ENCODE measurements at places on chromosomes 6 and 20.

DNA sequence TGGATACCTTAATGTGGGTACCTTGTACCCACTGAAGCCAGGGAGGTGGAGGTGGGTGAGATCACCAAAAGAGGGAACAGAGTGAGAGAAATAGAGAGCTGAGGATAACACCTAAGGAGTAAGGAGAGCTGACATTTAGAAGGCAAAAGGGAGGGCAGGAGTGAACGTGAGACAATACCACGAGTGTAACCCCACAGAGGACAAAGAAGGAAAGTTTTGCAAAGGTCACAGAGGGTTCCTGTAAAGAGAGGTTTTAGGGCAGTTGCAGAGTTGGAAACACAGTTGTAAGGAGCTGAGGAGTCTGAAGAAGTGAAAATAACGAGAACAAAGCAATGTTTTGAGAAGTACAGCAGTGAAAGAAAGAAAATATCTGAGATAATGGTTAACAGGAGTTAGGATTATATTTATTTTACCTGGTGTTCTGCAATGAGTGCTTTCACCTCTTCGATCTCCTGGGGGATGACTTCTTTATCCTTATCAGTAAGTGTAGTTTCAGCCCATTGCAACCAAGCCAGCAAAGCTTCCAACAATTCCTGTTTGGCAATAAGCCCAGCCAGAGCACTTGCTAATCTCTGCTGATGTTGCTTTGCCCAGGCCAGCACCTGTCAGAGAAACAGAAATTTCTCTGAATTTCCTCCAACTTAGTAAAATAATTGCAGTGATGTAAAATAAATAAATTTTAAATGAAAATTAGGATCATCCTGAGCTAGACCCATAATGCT lies 166.8 kb downstream of the DST start:
- no peak for DNase-seq

DNA sequence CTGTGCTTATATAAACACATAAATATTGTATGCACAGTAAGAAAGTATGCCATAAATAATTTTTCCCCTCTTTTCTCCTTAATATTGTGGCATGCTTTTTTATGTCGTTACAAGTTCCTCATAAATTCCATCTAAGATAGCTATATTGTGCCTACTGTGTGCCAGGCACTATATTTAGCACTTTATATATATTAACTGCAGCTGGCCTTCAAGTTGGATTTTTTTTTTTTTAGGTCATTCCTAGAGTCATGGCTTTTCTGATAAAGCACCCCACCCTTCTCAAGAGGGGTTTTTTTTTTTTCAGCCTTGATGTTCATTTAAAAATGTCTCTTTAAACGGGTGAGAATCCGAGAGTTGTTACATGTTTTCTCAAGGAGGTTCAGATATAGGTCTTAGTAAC lies 42.8 kb upstream of the RNF8 start:
- DNase-seq = no peak

- DNase-seq = no peak
Measured at GRCh38 chr6:32565511-32565910, 24.1 kb downstream of the HLA-DRB1 start.

- peak; percentile 90 for DNase-seq
Measured at GRCh38 chr20:48718786-48719578, 108.8 kb downstream of the PREX1 start.

GRCh38 chr6:27121640-27122039 lies 125.9 kb upstream of the PRSS16 start:
- DNase-seq = no peak

DNA sequence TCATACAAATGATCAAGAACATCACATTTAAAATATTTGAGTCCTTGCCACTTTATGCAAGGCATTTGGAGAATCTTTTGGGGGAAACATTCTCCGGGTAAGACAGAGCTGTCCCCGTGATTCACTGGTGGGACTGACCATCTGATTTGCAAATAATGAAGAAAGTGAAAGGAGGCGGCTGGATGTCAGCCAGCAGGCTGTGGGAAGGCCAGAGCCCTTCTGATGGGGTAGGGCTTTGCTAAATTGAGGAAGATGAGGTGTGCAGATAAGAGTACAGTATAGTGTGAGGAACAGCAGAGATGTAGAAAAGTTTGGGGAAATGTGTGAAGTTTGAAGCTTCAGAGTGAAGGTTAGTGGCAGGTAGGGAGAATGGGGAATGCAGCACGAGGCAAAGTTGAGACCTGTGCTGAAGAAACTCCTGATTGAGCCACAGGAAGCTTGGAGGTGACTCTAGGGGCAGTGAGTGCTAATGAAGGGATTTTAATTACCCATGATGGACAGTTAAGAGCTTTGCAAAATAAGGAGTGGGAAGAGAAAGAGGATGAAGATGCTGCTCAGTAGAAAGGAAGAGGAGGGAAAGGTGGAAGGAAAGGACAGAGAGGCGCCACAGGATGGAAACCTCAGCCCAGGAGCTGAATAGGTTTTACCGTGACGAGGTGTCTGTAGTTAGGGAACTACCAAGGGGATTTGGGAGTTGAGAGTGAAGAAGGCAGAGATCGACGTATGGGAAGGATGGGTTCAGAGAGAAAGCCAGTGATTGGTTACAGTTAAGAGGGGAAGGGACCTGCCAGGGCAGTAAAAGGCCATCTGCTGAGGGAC lies 68.7 kb downstream of the SNX9 start:
- DNase-seq = no peak

DNA sequence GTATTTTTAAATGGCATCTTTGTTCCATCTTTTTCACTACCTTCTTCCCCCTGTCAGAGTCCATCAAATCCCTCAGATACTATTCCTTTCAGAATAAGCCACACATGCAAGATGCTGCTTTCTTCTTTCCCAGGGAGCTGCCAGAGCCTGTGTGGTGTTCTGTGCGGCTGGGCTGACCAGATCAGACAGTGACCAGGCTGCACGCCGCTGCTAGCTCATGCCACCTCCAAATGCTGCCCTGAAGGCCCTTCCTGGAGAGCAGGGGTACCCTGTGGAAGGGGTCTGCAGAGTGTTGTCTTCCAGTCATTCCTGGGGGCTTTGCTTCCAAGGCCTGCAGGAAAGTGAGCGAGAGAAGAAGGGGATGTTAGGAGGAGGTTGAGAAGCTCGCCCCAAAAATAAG lies 179.1 kb upstream of the SUPT3H start:
- DNase-seq = no peak

DNA sequence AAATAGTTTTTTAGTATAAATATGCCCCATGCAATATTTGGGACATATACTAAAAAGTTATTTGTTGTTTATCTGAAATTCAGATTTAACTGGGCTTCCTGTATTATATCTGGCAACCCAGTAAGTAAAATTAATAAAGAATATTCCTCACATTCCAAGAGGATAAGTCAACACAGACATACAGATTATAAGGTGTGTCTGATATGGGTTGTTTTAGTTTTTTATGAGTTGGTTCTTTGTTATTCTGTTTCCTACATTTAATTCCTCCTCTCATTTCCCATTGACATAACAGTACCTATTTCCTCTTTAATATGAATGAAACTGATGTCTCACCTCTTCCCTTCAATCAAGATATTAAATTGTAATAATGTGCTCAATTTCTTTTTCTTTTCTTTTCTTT lies 1.7 kb upstream of the PLA2G7 start:
- no peak for DNase-seq

- no peak for DNase-seq
Measured at GRCh38 chr6:1704711-1705110, 95.0 kb downstream of the FOXC1 start.

GRCh38 chr6:157954150-157955117 lies 27.2 kb upstream of the SYNJ2 start:
- no peak for DNase-seq

GRCh38 chr6:128754658-128755256 lies 128.2 kb upstream of the LAMA2 start:
- DNase-seq = no peak

DNA sequence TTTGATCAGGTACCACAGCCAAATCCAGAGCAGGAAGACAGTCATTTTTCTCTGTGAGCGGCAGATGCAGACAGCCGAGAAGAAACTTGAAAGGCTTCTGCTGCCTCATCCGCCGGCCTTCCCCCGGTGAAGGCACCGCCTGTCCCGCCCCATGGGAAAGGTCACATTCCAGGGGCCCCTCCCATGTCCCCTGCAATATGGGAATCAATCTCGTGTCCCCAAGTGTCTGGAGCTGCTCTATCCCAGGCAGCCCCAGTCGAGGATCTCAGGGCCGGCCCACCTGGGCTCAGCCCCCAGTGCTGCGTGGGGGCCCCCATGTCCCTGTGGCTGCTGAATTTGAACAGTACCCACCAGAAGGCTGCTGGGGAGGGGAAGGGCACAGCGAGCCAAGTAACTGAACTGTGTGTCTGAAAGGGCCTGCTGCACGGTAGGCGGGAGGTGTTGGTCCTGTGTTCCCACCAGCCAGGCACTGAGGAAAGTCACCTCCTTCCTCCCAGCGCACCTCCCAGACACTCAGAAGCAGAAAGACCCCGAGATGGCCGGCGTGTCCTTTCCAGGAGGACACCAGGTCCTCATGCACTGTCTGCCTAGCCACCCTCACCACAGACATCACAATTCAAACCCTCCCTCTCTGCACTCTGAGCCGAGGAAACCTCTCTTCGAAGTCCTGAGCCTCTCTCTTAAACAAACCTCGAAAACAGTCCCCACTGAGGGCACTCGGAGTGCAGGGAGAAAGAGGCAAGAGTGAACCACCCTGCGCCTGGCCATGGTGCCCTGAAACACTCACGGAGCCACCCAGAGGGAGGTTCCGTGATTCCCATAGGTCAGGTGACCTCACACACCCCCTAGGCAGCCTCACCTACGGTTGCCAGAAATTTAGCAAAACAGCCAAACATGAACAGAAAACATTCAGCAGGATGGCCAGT lies 99.3 kb downstream of the PSMB1 start:
- no peak for DNase-seq

- no peak for DNase-seq
Measured at GRCh38 chr20:38321959-38322598, 18.1 kb downstream of the BPI start.

DNA sequence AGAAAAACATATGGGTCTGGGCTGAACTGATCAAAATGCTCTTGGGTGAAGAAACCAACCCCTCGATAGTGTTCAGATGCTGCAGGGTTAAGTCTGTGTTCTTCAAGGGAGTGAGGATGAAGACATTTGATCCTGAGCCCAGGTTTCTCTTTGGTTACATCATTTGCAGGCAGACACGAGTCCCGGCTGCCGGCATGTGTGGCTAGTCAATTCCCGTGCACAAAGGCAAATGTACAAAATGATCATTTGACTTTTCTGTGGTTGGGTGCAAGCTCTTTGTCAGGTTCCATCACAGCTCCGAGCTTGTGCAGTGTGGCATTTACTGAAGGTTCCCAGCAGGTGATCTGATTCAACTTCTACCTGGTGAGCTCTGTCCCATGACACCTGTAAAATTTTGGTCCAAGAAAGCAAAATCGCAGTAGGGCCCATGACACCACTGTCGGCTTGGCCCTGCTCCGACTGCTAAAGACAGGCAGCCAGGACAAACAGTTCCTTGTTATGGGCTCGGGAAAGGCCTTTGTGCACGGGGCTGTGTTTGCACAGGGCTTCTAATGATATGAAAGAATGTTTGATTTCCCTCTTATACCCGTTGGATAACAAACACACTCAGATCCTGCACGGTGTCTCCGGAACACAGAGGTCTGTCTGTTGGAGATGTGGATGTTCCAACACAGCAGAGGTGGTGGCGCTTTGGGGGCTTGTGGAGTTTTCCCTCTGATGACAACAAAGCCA lies 46.9 kb downstream of the GJA10 start:
- DNase-seq = no peak

GRCh38 chr6:6683969-6684833 lies 95.7 kb downstream of the LY86 start:
- DNase-seq = no peak

GRCh38 chr20:36606158-36607066 lies 833 bp downstream of the RAB5IF start:
- peak; percentile 62 for DNase-seq
